NCI-H526 treated with DMSO at 0.1 percent for 48 hours (cell line): ENCODE measurements at places on chromosomes 1 and 21.
A peak's percentile ranks its signal among the peaks of the same experiment; 100 is the strongest.

GRCh38 chr1:218034468-218034867 lies 250.6 kb upstream of the RRP15 start:
- no peak for DNase-seq

DNA sequence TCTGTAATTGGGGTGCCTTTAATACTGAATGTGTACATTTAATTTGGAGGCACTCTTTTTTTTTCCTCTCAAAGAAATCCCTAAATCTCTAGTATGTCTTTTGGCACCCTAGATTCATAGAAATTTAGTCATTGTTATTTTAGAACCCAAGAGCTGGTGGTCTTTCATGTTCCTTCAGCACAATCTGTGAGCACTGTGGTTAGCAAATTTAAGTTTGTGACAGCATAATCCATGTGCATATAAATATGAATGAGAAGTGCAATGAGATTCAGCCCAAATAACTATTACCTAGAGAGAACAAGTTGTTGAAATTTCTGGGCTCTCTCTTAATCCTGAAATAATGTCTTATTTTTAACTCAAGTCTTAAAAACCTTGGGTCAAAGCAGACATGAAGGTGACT lies 4.5 kb downstream of the PPP1R8 start:
- no peak for DNase-seq

DNA sequence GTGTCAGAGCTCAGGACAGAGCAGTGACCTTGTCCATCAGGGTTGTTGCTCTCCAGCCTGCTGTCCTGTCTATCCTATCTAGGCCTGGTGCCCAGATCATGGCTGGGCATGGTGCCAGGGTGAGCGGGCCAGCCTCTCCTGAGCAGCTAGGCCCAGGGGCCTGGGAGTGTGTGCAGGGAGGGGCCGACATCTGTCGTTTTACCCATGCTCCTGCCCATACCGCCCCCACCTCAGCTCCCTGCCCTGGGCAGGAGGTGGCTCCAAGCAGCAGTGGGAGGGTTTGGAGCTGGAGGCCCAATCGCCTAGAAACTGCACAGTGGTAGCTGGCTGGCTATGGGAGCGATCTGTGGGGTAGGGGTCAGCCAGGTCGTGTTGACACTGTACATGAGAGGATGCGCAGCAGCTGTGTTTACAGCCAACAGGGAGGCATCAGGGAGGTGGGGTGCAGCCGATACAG lies 6.5 kb downstream of the INSRR start:
- DNase-seq, result no peak

GRCh38 chr1:199102239-199102638 lies 463.4 kb downstream of the PTPRC start:
- DNase-seq, result no peak

DNA sequence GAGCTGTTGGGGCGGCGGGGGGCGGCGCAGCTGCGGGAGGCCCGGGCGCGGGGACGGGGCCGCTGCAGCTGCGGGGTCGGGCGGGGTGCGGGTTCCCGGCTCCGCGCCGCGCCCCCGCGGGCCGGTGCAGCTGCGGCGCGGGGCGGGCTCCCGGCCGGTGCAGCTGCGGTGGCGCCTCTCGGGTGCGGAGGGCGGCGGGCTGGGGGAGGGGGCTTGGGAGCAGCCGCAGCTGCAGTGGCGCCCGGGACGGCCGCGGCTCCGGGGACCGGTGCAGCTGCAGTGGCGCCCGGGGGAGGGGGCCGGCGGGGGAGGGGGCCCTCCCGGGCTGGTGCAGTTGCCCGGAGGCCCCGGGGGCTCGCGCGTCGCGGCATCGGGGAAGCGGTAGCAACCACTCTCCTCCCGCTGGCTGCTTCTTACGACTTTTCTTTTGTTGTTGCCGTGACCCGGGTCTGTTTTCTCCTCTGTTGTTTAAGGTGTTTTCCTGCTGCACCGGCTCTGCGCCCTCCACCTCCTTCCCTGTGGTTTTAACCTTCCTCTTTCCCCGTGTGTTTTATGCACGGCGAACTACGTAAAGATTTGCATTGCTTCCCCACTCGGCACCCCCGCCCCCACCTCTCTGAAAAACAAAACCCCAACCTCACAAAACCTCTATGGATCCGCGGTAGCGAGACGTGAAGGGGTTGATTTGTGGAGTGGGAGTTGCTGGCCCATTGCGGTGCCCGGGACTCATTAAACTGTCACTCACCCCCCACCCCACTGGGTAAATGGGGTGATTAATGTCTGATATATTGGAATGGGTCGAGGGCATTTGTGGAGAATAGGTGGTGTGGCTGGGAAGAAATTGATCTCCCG lies 1.7 kb upstream of the ZBTB18 start:
- DNase-seq, result no peak

GRCh38 chr1:21149430-21149854 lies 27.3 kb downstream of the EIF4G3 start:
- DNase-seq, result no peak

DNA sequence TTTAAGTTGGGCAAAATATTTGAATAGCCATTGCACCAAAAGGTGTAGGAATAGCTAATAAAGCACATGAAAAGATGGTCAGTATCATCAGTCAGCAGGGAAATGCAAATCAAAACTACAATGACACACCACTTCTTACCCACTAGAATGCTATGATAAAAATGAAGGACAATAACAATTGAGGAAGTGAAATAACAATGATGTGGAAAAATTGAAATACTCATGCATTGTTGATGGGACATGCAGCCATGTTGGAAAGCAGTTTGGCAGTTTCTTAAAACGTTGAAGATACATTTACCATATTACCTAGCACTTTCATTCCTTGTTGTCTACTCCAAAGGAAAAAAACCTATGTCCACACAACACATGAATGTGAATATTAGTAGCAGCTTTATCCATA lies 28.4 kb downstream of the HSD3B1 start:
- DNase-seq, result no peak

- DNase-seq, result peak; percentile 12
These were observed 51.7 kb downstream of the BACE2 start for GRCh38 chr21:41219498-41220207.

- DNase-seq, result no peak
These were observed 8.7 kb downstream of the ACAP3 start for GRCh38 chr1:1298861-1299685.

DNA sequence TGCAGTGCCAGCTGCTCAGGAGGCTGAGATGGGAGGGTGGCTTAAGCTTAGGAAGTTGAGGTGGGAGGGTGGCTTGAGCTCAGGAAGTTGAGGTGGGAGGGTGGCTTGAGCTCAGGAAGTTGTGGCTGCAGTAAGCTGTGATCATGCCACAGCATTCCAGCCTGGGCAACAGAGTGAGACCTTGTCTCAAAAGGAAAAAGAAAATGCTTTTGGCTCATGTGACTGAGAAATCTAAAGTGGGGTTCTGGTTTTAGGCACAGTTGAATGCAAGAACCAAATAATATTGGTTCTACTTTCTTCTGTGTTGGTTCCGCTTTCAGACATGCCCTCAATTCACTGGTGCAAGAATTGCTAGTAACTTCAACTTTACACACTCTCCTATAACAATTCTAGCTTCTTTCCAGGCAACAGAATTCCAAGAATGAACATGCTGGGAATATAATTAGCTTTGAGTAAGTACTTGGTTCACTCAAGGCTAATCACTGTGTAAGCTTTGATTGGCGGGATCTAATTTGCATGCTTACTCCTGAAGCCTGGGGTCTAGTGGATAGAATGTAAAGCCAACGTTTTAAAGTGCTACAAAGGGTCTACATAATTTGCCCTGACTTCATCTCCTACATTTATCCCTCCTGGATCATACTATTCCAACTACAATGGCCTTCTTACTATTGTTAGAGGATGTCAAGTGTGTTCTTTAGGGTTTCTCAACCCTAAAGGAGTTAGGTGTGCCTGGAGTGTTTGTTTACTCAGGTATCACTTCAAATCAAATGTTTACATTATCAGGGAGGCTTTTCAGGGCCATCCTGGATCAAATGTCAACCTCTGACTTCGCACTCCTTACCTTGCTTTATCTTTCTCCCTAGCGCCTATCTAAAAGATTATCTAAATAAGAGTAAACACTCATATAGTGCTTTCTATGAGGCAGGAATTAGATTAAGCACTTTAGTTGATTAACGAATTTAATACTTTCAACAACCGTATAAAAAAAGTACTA lies 115.1 kb downstream of the SLC16A1 start:
- DNase-seq, result peak; percentile 44

DNA sequence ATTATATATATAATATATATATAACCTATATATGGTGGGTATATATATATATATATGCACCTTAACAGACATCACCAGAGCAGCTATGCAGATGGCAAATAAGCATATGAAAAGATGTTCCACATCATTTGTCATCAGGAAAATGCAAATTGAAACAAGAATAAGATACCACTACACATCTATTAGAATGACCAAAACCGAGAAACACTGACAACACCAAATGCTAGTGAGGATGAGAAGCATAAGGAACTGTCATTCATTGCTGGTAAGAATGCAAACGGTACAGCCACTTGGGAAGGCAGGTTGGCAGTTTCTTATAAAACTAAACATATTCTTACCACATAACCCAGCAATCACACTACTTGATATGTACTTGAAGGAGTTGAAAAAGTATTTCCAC lies 219.8 kb upstream of the PRMT6 start:
- no peak for DNase-seq

DNA sequence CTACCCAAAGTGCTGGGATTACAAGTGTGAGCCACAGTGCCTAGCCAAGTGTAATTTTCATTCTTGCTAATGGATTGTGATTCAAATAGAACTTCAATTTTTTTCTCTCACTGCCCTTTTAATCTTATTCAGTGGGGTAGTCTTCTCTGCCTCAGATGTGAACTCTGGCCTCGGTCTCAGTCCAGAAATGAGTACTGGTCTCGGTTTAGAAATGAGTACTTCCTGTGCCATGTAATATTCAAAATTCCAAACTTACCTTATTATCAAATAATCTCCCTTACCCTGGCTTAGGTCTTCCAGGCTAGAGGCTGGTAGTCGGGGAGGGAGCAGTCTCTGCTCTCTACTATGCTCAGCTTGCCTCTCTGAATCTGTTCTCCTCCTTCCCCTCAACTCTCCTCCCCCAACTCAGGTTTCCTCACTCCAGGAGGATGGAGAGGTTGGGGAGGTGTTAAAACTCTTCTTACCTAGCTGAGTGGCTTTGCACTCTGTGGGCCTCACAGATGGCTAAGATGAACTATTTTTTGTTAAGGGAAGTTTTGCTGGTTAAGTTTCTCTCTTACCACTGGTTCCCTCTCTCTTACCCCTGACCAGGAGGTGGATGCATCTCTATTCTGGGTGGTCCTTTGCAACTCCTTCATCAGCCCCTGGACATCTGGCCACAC lies 4.8 kb upstream of the SLAMF9 start:
- DNase-seq, result no peak

- DNase-seq, result no peak
These were observed 7.1 kb downstream of the PRRX1 start for GRCh38 chr1:170670802-170671628.

DNA sequence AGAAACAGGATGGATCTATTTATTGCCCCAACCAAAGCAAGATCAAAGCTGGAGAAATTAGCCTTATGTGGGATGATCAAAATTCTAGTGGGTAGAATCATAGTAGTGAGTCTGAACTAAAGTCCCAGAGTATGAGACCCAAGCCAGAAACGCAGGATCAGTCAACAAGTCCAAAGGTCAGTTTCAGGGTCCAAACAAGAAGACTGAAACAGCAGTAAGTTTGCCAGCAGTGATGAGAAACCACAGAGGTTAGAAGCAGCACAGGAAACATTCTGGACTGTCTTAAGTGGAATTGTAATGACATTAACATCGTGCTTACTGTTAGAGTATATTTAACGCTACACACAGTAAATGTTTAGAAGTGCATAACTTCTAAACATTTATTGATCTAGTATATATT lies 251.0 kb downstream of the LRRIQ3 start:
- no peak for DNase-seq

DNA sequence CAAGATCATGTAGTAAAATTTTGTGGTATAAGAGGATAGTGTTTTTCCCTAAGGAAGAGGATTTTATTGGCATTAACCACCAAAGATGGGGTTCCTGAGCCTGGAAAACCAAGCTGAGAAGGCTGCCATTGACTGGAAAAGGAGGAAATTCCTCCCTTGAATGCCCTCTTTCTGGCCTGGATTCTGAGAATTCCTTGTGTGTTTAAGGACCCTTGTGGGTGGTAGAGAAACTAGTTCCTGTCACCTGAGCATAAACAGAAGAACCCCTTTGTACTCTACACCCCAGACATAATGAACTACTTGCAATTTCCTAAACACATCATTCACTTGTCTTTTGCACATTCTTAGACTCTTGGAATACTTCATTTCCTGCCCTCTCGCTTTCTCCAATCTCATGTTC lies 33.1 kb upstream of the CEP350 start:
- no peak for DNase-seq

- DNase-seq, result no peak
These were observed 27.6 kb downstream of the NMNAT2 start for GRCh38 chr1:183390561-183390960.

GRCh38 chr21:42535602-42536171 lies 22.0 kb downstream of the SLC37A1 start:
- DNase-seq, result peak; percentile 31

DNA sequence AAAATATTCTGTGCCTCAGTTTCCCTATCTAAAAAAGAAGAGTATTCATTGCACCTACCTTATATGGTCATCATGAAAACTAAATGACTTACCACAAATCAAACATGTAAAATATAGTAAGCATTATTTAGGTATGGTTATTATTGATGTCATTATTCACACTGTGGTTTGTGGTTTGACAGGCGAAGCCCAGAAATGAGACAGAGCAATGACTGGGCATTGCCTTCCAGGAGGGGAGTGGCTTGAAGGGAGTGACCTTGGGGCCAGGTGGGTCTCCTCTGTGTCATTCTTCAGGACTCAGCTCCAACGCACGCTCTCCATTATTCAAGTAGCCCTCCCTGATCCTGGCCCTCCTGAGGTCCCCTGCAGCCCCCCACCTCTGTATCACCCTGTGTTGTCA lies 133.7 kb downstream of the DMRTA2 start:
- no peak for DNase-seq

DNA sequence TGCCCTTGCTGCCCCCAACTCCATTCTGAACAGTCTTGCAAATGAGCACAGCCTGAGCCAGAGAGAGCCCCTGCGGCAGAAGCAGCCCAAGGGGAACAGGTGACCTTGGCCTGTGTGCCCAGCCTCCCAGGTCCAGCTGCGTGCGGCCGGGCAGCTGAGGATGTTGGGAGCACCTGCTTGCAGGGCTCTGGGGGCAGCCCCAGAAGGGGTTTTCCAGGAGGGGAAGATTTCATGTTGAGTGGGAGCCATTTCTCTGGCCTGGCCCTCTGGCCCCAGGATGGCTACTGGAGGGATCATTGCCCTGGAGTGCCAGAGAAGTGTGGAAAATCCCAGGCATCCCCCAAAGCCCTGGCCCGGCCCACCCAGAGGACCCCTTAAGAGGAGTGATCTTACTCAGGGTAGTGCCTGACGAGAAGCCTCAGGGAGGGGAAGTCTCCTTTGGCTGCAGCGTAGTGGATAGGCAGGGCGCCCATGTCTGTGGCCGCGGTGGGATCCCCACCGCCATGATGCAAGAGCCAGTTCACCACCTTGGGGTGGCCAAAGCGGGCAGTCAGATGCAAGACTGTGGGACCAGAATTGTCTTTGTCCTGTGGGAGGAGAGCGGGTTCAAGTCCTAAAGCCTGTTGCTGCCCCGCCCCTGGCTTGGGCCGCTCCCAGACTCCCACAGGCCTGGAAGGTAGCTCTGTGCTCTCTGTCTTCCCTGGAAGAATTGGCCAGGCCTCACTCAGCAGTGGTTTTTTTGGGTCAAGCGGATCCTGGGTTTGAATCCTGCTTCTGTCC lies 20.6 kb upstream of the RNU1-4 start:
- DNase-seq, result no peak
